ENCODE measurements at places on chromosomes 7 and 10.
A peak's percentile ranks its signal among the peaks of the same experiment; 100 is the strongest.

DNA sequence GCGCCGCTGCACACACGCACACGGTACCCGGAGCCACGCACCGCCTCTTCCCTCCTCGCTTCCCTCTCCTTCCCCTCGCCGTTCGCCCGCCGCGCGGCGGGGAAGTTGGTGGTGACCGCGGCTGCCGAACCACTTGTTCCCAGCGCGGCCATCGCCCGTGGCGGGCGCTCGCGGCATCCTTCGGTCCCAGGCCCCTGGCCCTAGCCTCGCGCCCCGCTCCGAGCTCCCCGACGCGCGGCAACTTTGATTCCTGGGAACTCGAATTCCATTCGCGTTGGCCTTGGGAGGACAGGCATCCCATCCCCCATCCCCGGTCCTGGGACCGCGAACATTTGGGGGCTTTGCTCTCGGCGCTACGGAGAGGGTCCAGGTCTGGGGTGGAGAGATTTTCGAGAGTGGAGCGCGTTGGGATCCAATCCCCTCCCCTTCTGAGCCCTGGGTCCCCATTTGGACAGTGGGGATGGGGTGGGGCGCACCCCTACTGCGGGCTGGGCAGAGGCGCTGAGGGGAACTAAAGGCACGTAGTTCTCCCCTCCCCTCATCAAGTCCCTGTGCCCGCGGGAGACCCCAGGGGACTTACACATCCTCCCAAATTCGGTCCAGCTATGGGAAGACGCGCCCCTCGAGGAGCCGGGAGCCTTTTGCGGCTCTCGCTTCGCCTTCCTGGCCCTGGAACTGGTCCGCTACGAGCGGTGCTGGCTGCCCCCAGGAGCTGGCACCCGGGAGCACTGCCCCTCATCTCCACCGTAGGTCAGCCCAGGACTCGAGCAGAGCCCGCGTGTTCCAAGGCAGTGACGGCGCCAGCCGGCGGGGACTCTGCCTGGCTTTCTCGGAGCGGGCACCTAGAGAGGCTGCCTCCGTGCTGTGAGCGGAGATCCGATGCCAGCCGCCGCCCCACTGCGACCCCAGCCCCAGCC, 834 bp downstream of the CDH23 start:
- no peak overlapping the region for H3K27ac ChIP-seq
- no peaks in the 10 kb centered on the region for H3K36me3 ChIP-seq
- H3K4me1 ChIP-seq = no peaks in the 10 kb centered on the region
- peak; percentile 58 for DNase-seq
- no peaks in the 10 kb centered on the region for H3K27me3 ChIP-seq
- H3K4me3 ChIP-seq = peak overlapping the region; percentile 62

GRCh38 chr7:44618753-44619152, 12.3 kb downstream of the OGDH start:
- H3K27ac ChIP-seq = peak overlapping the region; percentile 26
- H3K4me1 ChIP-seq = no peaks in the 10 kb centered on the region
- no peak for DNase-seq

DNA sequence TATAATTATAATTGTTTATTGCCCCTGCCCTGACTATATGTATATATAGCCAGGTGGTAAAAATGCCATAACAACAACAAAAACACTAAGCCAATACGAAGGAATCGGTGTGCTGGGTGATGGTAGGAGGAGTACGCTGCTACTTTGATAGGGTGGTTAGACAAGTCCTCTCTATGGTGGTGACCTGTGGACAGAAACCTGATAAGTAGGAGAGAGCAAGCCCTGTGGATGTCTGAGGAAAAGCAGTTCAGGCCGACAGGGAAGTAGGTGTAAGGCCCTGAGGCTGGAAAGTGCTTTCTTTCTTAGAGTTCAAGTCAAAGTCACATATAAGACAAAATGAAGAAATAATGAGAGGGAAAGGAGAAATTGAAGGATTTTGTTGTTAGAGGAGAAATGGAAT, 823.8 kb upstream of the CELF2 start:
- no peaks in the 10 kb centered on the region for H3K27me3 ChIP-seq
- DNase-seq = no peak
- H3K4me3 ChIP-seq = no peak overlapping the region
- H3K36me3 ChIP-seq = no peaks in the 10 kb centered on the region
- H3K4me1 ChIP-seq = no peaks in the 10 kb centered on the region

- peaks cover 26% of the 10 kb centered on the region for H3K36me3 ChIP-seq
- no peaks in the 10 kb centered on the region for H3K27me3 ChIP-seq
- no peak for DNase-seq
These were observed 41.5 kb upstream of the PPP3CB start for GRCh38 chr10:73537288-73537687.

GRCh38 chr10:77943121-77943901, 16.8 kb upstream of the DLG5 start:
- H3K36me3 ChIP-seq = no peaks in the 10 kb centered on the region
- H3K4me1 ChIP-seq = no peaks in the 10 kb centered on the region
- DNase-seq = no peak

DNA sequence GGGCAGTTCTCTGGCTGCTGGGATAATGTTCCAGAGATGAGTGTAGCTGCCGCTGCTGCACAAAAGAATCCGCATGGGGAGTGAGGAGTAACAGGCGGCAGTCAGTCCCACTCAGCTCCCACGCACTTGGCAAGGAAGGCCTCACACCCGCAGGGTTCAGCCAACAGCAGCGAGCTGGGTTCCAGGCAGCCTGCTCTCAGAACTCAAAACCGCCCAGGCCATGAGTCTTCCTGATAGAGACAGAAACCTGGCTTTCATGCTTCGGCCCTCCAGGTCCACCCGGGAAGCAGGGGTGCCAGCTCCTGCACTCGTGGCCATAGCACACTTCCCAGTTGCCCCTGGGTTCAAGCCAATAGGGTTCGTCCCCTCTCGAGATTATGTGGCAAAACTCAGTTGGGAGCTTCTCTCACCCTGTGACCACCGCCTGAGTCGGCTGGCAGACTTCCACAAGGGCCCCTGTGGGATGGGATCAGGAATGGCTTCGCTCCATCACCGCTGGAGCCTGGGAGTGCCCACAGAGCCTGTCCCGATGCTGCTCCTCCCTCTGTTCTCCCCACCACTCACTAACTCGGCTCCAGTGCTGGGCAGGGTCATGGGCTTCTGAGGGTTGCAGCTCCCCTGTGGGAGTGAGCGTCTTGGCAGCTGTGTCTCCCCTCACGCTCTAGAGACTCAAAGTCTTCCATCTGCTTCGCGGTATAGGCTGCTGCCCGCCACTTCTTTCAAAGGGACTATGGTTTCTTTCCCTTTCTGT, 20.6 kb downstream of the CLRN3 start:
- peak; percentile 60 for DNase-seq
- no peak overlapping the region for H3K27ac ChIP-seq
- no peak overlapping the region for H3K4me3 ChIP-seq
- peaks cover 7% of the 10 kb centered on the region for H3K4me1 ChIP-seq
- H3K36me3 ChIP-seq = no peaks in the 10 kb centered on the region

DNA sequence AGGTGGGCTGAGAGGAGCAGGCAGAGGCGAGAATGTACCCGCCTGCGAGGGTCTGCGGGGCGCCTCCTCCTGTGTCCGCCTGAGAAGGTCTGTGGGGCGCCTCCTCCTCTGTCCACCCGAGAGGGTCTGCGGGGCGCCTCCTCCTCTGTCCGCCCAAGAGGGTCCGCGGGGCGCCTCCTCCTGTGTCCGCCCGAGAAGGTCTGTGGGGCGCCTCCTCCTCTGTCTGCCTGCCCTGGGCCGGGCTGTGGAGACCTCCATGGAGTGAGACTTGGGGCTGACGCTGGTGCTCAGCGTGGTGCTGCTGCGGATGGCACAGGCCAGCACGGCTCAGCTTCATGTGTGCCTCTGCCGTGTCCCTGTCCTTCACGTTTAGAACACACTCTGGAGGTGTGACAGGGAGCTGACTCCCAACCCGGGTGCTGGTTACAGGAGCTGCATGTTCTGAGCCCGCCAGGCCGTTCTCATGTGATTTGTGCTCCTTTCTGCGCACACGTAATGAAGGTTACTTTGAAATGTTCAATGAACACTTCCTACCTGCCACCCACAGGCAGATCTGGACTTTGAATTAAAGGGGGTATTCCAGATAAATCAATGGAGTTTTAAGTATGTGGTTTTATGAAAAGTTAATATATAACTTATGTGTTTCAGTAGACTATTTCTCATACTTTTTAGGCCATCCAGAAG, 20.5 kb upstream of the GET4 start:
- no peak overlapping the region for H3K4me3 ChIP-seq
- no peak for DNase-seq
- no peak overlapping the region for H3K27ac ChIP-seq
- no peaks in the 10 kb centered on the region for H3K4me1 ChIP-seq

Data from right atrium auricular region (tissue), 2 donors.